ENCODE measurements at places on chromosomes 1 and 21.

GRCh38 chr21:42056468-42056867 lies 14.6 kb upstream of the UMODL1 start:
- no peak for DNase-seq

GRCh38 chr1:194175251-194175650 lies 988.8 kb upstream of the B3GALT2 start:
- no peak for DNase-seq

DNA sequence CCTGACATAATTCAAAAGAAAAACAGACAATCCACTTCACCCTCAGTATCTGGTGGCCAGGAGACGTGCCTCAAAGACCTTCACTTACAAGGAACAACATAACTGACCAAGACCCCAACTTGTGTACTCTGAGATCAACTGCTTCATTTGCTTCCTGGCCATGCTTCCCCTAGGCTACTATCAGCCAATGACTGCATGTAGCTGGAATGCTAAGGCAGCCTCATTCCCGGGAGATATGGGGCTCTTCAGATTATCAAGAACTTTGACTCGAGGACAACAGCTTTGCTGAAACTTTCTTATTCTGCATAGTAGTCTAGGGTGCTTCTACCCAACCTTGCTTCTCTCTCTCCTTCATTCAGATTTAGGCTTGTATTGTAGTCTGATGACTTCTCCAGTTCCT lies 11.7 kb upstream of the UCK2 start:
- DNase-seq: no peak

DNA sequence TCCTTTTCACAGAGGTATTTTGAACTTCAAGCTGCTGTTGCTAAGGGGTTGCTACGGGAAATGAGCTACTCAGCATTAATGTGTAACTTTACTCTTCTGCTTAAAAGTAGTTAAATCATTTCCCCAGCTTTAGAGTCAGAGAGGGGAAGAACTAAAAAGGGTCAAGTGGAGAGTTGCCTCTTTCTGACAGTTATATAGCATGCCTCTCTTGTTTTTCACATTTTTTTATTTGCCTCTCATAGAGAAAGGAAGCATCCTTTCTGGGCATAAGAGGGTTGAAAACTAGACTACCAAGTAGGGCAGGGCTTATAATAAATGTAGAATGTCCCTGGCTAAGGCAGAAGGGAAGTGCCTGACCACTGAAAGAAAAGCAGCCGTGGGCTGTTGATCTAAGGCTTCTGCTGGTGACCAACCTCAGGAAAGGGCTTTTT lies 10.1 kb upstream of the ELAVL4 start:
- no peak for DNase-seq

- no peak for DNase-seq
Observed at GRCh38 chr1:185920602-185921001, 186.4 kb downstream of the HMCN1 start.

GRCh38 chr1:117030271-117030877 lies 28.8 kb downstream of the CD101 start:
- DNase-seq: no peak

DNA sequence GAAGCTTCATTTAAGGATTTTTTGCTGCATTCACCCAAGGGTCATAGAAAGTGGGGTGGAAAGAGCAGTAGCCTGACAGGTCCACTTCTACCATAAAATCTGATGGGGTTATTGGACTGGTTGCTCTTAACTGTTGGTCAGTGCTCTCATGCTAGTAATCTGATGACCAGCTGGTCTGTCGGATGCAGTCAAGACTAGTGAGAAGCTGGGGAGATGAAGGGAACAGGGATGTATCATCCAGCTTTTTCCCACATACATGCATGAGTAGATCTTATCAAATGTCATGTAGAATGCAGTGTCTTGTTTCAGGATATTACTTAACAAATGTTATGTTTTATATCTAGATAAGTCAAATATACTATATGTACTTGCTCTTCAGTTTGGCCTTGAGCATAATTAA lies 11.1 kb downstream of the ATP1B1 start:
- DNase-seq: no peak

DNA sequence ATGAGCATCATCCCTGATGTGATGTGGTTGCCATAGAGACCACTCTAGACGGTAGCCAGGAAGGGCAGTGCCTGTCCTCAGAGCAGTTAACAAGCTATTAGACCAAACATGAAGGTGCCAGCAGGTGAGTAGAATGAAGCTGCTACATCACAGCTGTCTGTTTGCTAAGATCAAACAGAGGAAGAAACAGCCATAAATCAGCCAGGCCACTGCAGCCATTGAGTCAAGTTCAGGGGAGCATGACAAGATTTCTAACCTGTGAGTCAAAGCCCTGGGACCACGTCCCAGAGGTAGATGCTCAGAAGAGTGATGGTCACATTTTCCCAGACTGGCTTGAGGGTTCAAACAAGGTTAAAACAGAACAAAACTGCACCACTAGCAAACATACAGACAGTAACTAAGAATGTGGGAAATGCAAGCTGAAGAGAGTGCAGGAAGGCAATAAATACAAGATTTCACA lies 450.6 kb upstream of the DAB1 start:
- DNase-seq: no peak
